ENCODE measurements at places on chromosomes 7 and 10. TPM values are rescaled to one million over a fixed set of nuclear protein-coding genes. Genes with fewer than 3 reads are reported as not detected.

DNA sequence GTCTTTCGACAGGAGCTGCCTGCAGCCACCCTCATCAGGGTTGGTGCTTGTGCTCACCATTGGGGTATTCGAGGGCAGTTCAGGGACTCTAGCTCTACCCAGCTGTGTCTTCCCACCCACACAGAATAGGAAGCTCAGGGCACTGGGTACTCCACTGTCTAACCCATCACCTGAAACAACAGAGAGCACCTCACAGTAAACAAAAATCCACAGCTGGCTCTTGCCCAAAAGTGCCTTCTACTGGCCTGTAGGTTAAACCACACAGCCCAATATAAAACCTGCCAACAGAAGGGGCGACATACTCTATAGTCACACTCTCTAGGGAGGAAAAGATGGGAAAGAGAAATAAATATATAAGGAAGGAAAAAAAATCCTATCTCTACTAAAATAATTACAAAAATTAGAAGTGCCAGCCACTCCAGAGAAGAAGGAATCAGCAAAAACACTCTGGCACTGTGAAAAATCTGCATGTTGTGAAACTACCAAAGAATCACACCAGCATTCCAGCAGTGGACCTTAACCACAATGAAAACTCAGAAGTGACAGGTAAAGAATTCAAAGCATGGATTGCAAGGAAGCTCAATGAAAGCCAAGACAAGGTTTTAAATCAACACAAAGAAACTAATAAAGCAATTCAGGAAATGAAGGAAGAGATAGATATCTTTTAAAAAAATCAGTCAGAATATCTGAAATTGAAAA, 110.0 kb downstream of the HGF start:
- no peaks in the 10 kb centered on the region for H3K4me1 ChIP-seq
- no peak overlapping the region for H3K4me3 ChIP-seq
- no peaks in the 10 kb centered on the region for H3K36me3 ChIP-seq

DNA sequence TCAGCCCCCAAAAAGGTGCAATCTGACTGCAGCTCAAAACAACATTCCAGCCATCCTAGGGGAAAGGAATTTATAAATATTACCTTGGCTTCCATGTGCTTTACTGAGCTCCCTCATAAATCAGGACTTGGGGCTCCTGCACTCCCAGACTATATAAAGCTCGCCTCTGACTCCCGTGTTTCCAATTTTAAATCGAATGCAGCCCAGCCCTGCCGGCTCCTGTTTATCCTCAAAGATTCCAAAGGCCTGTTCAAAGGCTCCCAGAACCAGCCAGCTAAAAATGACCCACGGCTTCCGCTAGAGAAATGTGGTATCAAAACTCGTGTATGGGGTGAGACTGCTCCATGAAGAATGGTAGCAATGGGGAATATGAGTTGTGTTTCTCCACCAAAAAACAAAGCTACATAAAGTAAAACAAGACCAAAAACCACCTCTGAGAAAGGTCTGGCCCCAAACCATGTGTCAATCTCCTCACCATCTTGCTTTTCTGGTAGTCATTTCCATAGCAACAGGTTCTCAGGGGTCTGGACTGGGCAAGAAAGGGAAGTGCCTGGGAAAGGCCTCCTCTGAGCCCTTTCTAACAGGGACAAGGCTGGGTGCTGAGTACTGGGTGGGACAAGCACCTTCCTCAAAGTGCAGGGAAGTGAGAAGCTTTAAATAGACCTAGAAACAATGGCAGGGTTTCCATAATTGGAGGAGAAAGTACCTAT, 5.1 kb downstream of the CALML3 start:
- H3K27me3 ChIP-seq = no peaks in the 10 kb centered on the region
- DNase-seq = no peak
- H3K36me3 ChIP-seq = no peaks in the 10 kb centered on the region
- H3K4me1 ChIP-seq = no peaks in the 10 kb centered on the region
- H3K27ac ChIP-seq = no peak overlapping the region

DNA sequence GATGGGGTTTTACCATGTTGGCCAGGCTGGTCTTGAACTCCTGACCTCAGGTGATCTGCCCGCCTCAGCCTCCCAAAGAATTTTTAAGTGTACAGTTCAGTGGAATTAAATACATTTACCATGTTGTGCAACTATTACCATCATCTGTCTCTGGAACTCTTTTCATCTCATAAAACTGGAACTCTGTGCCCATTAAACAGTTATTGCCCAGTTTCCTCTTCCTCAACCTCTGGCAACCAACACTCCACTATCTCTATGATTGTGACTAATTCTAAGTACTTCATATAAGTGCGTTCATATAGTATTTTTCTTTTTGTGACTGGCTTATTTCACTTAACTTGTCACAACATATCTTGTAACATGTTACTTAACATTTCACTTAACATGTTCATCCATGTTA, 41.3 kb upstream of the ATXN7L1 start:
- no peaks in the 10 kb centered on the region for H3K27me3 ChIP-seq
- no peaks in the 10 kb centered on the region for H3K36me3 ChIP-seq
- no peaks in the 10 kb centered on the region for H3K4me1 ChIP-seq
- no peak overlapping the region for H3K27ac ChIP-seq
- DNase-seq = no peak

GRCh38 chr10:126929391-126929790, 24.2 kb downstream of the DOCK1 start:
- H3K27me3 ChIP-seq = no peaks in the 10 kb centered on the region
- H3K4me3 ChIP-seq = no peak overlapping the region
- no peak overlapping the region for H3K27ac ChIP-seq

DNA sequence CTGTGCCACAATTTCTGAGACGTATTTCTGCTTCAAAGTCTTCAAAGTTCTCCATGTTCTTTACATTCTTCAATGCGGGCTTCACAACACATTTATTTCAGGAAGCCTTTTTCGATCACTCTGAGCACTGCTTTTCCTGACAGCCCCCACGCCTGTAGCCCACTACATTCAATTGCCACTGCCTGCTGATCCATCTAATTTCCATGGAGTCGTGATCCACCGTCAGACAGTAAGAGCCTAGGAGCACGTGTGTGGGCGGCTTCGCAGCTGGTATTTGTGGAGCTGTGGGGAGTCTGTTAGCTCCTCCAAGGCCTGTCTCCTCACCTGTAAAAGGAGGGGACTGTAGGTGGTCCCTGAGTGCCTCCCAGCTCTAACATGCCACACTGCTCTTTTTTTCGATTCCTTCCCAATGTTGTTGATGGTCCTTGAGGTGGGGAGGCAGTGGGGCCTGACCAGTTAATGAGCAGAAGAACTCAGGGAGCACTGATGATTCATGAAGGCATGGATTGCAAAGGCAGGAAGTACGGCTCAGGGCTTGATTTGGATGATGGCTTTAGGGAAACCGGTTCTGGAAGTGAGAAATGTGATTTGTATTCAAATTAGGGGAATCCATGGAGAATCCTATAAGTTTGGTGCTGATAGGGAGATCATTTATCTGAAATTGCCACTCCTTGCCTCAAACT, 401.1 kb upstream of the PODXL start:
- no peak overlapping the region for H3K4me3 ChIP-seq
- H3K36me3 ChIP-seq = no peaks in the 10 kb centered on the region
- DNase-seq = no peak
- no peaks in the 10 kb centered on the region for H3K27me3 ChIP-seq
- H3K4me1 ChIP-seq = no peaks in the 10 kb centered on the region

DNA sequence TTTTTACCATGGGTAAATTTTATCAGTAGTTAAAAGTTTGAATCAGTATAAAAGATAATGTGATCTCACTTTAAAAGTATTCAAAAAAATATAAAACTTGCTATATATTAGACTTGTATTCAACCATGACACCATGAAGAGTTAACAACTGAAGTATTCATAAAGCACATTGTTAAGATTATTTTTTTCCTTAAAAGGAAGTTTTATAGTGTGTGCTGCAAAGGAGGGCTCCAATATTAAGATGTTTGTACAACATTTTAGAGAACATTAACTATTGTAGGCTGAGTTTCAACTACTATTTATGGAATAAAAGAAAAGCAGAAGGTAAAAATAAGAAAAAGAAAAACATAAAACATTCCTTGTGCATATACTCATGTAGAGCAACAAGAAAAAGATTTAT, 24.5 kb upstream of the CUBN start:
- H3K4me1 ChIP-seq = no peaks in the 10 kb centered on the region
- H3K4me3 ChIP-seq = no peak overlapping the region
- H3K36me3 ChIP-seq = peaks cover 7% of the 10 kb centered on the region
- DNase-seq = no peak

DNA sequence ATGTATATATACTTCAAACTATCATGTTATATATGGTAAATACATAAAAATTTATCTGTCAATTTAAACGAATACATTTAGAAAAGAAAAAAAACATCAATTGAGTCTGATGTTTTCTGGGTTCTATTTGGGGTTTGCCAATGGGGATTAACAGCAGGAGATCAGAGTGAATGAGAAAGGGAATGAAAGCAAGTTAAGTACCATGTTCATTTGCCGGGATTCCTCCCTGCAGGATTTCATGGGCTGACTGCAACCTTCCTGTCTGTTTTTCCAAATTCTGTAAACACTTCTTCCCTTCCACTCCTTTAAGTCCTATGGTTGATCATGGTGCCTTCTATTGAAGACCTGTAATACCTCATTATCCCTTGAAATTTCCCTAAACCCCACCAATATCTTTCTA, 33.9 kb upstream of the SEMA3A start:
- no peaks in the 10 kb centered on the region for H3K27me3 ChIP-seq
- H3K4me1 ChIP-seq = no peaks in the 10 kb centered on the region
- H3K27ac ChIP-seq = no peak overlapping the region
- no peaks in the 10 kb centered on the region for H3K36me3 ChIP-seq
- H3K4me3 ChIP-seq = no peak overlapping the region

DNA sequence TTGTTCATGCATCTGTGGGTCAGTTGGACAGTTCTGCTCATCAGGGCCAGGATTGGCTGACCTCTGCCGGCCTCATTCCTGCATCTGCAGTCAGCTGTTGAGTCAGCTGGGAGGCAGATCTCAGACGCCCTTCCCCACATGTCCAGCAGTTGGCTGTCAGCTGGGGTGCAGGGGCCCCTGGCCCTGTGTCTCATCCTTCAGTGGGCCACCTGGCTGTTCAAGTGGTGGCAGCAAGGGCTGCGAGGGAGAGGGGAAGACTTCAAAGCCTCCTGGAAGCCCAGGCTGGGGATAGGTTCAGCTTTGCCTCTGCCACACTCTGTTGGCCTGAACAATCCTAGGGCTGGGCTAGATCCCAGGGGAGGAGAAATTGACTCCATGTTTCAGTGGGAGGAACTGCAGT, 33.2 kb downstream of the TACR2 start:
- no peak overlapping the region for H3K4me3 ChIP-seq
- peaks cover 78% of the 10 kb centered on the region for H3K36me3 ChIP-seq
- H3K27ac ChIP-seq = no peak overlapping the region
- no peaks in the 10 kb centered on the region for H3K27me3 ChIP-seq

DNA sequence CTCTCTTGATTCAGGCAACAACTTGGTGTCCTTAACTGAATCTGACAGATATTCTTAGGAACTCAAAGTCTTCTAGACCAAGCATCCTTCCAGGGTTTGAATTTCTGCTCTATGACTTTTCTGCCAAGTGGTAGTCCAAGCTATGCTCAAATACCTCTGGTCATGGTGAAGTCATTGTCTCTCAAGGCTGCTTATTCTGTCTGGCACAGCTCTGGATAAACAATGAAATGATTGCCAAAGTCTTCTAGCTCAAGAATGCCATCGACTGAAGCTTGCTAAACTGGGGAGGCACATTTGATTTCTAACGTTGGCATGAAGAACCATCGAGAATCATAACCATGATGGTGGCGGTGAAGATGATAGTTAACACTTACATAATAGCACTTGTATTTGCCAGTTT, 116.2 kb upstream of the MKX start:
- no peaks in the 10 kb centered on the region for H3K27me3 ChIP-seq
- H3K36me3 ChIP-seq = no peaks in the 10 kb centered on the region
- H3K27ac ChIP-seq = no peak overlapping the region
- H3K4me3 ChIP-seq = no peak overlapping the region

GRCh38 chr10:104043854-104044253, 41.8 kb downstream of the COL17A1 start:
- H3K36me3 ChIP-seq = no peaks in the 10 kb centered on the region
- H3K27me3 ChIP-seq = no peaks in the 10 kb centered on the region
- no peak for DNase-seq

GRCh38 chr7:508461-509170, 11.0 kb downstream of the PDGFA start:
- DNase-seq = no peak
- no peaks in the 10 kb centered on the region for H3K4me1 ChIP-seq
- no peak overlapping the region for H3K4me3 ChIP-seq
- no peaks in the 10 kb centered on the region for H3K36me3 ChIP-seq

DNA sequence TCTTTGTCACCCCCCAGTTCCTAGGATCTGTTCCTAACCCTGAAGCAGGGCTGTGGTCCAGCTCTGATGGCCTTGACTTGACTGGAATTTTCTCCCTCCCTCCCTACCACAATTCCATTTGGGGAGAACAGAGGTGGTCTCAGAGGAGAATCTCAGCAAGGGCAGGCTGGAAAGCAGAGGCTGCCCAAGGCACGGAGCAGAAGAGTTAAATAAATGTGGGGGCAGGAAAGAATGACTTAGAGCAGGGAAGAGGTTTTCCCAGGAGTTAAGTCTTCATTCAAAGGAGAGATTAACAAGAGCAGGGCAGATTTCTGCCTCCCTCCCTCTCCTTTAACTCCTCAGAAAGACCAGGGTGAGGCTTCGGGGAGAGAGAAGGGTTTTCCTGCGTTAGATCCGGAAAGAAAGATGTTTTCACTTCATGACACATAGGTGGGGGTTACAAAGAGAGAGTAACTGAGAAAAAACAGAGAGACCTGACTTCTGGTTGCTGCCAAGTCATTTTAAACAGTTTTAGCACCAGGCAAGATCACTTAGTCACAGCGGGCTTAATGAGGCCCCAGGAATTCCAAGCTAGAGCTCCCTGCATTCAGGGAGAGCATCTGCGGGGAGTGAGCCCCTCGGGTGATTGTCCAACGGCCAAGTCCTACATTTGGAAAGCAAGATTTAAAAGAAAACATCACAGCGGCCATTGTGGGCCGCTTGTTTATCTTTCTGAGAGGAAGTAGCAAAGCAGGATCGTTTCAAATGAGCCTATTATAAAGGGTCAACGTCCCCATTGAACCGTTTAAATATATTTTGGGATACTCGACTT, 78.7 kb downstream of the ARHGAP22 start:
- no peaks in the 10 kb centered on the region for H3K27me3 ChIP-seq
- no peak for DNase-seq
- no peak overlapping the region for H3K27ac ChIP-seq
- no peaks in the 10 kb centered on the region for H3K4me1 ChIP-seq

DNA sequence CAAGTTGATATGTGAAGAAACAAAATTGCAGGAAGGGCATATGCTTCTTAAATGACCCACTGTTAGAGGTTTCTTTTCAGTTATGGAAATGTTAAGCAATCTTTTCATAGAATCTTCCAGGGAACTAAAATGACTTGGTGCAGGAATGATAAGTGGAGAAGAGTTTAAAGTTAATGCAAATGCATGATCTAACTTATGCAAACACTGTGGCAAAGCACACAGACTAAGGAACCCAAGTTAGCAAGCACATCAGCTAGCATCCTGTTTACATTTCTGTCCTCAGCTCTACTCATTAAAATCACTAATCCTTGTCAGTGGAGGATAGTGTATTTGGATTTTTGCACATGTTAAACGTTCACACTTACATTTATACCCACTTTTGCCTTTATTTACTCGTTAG, 9.3 kb downstream of the CLCN1 start:
- no peaks in the 10 kb centered on the region for H3K36me3 ChIP-seq
- H3K27me3 ChIP-seq = no peaks in the 10 kb centered on the region
- H3K27ac ChIP-seq = no peak overlapping the region
- no peaks in the 10 kb centered on the region for H3K4me1 ChIP-seq
- DNase-seq = no peak

The CUZD1 gene
- 3.8 TPM for total RNA-seq

The BAMBI gene
- total RNA-seq = not detected

Data from CD4-positive, alpha-beta memory T cell (primary cell).